ENCODE measurements at places on chromosomes 6 and 20. TPM values are rescaled to one million over a fixed set of nuclear protein-coding genes. Genes with fewer than 3 reads are reported as not detected.

- no peak for DNase-seq
These were observed 341.6 kb downstream of the NRN1 start for GRCh38 chr6:5665173-5665572.

GRCh38 chr20:48880981-48881657 is 40.4 kb upstream of the ARFGEF2 start:
- DNase-seq = no peak

- no peak for DNase-seq
These were observed 9.8 kb downstream of the ZNF335 start for GRCh38 chr20:45962031-45962755.

DNA sequence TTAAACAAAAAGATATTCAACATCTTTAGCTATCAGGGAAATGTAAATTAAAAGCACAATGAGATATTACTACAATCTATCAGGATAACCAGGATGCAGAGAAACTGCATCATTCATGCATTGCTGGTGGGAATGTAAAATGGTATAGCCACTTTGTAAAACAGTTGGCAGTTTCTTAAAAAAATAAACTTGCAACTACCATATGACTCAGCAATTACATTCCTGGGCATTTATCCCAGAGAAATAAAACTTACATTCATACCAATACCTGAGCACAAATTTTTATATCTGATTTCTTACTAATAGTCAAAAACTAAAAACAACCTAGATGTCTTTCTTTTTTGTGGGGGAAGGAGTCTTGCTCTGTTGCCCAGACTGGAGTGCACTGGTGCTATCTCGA is 190.3 kb upstream of the TAB2 start:
- no peak for DNase-seq

DNA sequence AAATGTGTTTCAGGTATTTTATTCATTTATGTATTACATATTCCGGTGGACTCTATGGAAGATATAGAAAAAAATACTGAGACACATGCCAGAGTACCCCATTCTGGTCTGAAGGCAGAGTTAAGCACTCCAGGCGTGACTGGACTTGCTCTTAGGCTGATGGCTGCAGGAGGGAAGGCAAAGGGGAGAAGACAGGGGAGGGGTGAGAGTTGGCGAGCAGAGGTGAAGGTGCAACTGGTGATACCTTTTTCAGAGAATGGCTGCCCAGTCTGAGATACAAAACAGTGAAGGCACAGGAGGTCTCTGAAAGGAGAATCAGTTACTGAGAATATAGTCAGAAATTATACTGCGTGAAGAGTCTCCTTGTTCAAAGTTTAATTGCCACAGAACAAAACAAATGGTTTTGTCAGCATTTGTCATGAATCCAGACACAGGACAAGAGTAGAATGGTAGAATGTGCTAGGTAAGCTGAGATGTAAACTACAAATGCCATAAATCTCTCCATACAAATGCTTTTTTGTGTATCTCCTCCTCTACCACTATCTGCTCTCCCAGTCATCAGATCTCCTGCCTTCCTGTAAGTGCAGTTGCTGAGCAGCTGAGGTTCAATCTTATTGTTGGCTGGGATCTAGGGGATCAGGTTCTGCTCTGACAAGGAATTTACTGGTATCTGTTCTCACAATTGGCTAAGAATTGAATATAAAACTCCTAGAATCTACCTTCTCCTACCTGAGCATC is 104.2 kb upstream of the DST start:
- no peak for DNase-seq

- no peak for DNase-seq
These were observed at the start of gene RAB44 for GRCh38 chr6:36697481-36697903. Gene RAB44 (plus strand): TSS chr6:36697826. CDS start chr6:36704236, 6,410 bp downstream.

DNA sequence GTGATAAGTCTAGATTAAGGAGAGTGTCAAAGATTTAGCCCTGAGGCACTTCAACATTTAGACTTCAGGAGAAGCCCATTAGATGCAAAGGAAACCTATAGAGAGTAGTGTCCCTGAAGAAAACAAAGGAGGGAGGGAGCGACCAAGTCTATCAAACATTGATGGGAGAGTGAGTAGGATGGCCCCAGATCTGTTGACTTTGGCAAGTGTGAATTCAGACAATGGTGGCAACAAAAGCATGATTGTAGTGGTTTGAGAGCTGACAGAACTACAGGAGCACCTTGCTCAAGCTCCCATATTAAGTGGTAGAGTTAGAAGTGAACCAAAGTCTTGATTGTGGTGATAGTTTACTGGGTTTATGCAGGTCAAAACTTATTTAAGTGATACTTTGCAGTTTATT is 979 bp upstream of the ABCF1 start:
- no peak for DNase-seq

DNA sequence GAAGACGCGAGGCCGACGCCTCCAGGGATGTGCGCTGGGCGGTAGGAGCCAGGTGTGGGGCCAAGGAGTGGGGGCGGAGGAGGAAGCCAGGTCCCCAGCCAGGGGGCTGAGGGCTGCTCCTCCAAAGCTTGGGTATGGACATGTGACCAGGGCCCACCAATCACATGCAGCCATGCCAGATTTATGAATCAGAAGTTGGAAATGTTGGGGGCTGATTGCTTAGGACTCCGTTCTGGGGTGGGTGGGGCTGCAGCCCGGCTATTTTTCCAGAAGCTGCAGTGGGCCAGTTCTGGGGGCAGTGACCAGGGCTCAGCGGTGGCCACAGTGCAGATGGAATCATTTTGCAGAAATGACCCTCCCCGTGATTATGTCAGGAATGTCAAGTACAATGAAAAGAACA is 96.0 kb downstream of the CEBPB start:
- DNase-seq = no peak

DNA sequence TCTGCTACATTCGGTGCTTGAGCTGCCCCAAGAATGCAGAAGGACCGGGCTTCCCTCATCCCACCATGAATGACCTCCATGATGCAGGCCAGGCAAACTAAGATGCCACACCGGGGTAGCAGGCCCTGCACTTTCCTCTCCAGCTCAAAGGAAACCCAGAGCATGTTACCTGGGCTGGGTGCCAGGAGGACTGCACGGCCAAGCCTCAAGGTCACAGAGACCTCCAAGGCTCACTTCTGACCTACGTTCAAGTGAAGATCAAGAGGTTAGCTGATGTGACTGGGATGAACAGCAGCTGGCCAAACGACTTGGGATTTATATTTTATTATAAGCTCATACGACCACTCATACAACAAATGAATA is 501.8 kb downstream of the CD83 start:
- no peak for DNase-seq

- DNase-seq = no peak
These were observed 474.2 kb downstream of the KIF16B start for GRCh38 chr20:16098890-16099639.

DNA sequence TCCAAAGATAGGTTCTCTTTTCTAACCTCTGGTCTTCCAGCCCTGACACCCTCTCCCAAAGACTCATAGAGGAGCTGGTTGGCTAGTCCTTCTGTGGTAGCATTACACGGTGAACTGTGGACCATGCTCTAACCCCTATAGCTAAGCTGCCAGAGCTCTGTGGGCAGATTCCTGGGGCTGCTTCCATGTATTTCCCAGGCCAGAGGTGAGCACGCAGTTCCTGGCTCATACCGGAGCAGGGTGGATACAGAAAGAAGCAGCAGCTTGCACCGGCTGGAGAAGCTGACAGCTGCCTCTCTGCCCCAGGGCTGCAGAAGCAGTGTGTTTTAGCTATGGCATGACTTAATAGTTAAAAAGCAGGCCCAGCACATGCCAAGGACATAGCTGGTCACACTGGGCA is 84.1 kb upstream of the FOXP4 start:
- no peak for DNase-seq

DNA sequence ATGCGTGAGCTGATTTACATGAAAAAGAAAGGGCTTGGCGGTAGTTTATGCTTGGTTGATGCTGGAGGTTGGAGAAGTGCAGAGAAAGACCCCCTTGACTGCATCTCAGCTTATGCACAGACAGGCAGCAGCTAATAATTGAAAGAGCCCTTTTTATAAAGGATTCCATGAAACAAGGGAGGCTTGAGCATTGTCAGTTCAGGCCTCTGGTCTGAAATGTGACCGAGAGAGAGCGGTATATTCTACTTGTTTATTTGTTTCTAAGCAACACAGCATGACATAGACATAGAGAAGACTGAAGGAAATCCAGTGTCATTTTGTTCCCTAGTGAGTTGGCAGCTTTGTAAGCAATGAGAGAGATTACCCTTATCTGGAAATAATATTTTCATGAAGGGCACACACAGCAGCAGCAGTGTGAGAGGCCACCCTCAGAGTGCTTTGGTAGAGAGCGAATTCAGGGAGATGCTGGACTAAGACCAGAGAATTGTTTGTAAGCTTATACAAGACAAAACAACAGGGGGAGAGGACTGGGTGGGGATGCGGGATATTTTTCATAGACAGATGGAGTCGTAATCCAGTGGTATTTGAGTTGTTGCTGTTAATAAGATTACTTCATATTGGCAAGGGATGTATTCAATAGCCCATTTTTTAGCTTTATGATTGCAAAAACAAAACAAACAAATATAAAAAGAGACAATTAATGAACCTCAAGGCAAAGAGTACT is 34.6 kb upstream of the LAMA2 start:
- no peak for DNase-seq

- DNase-seq = no peak
These were observed 646 bp downstream of the HMGA1 start for GRCh38 chr6:34237316-34237721.

The SPATS1 gene
- total RNA-seq = not detected

The UCKL1 gene
- total RNA-seq = 39.3 TPM

The FAM110A gene
- 16.8 TPM for total RNA-seq

The HLA-DMB gene
- 0.59 TPM for total RNA-seq

The TRAPPC3L gene
- not detected for total RNA-seq

The EEF1A2 gene
- 4.6 TPM for total RNA-seq

The SLC13A3 gene
- 6.1 TPM for total RNA-seq
